Stimulated activated naive CD8-positive, alpha-beta T cell treated with anti-CD3 and anti-CD28 coated beads, Interleukin-15, amount 100 ng/mL, for 72 hours (primary cell): ENCODE measurements at places on chromosomes 12 and 14.

DNA sequence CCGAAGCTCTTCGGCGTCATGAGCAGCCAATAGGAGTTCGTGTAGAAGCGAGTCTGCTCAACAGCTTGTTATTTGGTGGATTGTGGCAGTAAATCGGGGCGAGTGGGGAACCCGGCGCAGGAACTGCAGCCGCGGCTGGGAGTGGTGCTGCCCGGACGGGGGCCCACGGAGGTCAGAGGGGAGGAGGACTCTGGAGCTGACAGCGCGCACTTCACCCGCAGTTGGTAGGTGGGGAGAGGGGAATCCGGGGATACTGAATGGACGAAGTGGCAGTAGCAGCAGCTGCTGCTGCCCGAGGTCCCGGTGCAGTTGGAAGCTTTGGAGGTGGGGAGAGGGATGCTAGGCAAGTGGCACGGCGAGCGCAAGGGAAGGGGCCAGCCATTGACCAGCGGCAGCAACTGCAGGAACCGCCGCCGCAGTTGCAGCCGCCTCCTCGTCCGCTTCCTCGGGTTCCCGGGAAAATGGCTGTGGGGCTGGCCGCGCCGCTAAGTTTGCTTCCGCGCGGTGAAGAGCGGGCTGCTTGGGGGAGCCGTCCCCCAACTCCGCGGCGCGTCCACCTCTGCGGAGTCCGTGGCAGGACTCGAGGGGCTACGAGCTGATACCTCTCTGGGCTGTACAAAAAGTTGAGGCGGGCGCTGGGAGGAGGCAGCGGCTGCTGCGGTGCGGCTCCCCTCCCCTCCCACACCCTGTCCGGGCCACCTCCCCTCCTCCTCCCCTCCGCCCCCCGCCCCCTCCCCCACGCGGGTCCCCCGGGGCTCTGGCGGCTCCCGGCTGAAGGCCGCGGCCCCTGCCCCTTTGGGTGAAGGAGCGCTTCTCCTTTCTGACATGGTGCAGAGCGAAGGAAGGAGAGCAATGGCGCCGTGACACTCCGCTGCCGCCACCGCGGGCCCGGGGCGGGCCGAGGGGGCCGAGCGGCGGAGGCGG lies at the start of gene ARID4A:
TSS of gene ARID4A (plus strand) at position 79 of the 924 bp plus-strand sequence. CDS start 1,300 bp downstream, outside the sequence.
- peak; percentile 27 for DNase-seq

- no peak for DNase-seq
Measured at GRCh38 chr12:62396750-62397149, 69.9 kb upstream of the MON2 start.

GRCh38 chr14:76867516-76868453 lies 41.6 kb downstream of the LRRC74A start:
- DNase-seq: peak; percentile 20

DNA sequence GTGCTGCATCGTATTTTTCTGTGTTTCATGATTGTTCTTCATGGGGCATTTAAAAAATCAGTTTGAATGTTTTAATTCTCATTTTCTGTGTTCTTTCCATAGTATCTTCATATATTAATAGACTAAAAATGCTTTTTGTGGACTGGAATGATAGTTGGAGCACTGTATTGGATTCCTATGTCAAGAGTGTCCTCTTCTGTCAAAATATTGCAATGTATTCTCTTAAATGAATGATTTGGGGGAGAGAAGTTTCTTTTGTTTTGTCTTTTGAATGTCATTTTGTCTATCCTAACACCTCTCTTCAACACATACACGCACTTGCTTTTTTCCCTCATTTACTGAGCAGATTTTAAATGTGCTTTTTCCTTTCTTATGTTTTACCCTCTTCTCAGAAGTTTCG lies 4.7 kb upstream of the EIF2S3B start:
- no peak for DNase-seq

GRCh38 chr14:44854114-44854513 lies 107.6 kb downstream of the KLHL28 start:
- no peak for DNase-seq

DNA sequence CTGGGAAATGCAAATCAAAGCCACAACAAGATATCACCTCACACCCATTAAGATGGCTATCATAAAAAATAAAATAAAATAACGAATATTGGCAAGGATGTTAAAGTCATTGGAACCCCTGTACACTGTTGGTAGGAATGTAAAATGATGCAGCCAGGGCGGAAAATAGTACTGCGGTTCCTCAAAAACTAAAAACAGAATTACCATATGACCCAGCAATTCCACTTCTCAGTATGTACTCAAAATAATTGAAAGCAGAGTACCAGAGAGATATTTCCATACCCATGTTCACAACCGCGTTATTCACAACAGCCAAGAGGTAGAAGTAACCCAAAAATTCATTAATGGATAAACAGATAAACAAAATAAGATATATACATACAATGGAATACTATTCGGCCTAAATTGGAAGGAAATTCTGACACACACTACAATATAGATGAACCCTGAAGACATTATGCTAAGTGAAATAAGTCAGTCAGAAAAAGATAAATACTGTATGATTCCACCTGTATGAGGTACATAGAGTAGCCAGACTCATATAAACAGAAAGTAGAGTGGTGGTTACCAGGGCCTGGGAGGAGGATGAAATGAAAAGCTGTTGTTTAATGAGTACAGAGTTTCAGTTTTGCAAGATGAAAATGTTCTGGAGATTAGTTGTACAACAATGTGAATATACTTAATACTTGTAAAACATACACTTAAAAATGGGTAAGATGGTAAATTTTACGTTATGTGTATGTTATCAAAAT lies 84.6 kb downstream of the TXNDC16 start:
- DNase-seq: peak; percentile 16

GRCh38 chr12:6459004-6459337 lies 7.1 kb downstream of the TAPBPL start:
- no peak for DNase-seq
